ENCODE measurements at places on chromosomes 16 and 17. TPM values are rescaled to one million over a fixed set of nuclear protein-coding genes. Genes with fewer than 3 reads are reported as not detected.
A peak's percentile ranks its signal among the peaks of the same experiment; 100 is the strongest.

- peak; percentile 96 for DNase-seq
These were observed 9.3 kb downstream of the GIT1 start for GRCh38 chr17:29579866-29580771.

DNA sequence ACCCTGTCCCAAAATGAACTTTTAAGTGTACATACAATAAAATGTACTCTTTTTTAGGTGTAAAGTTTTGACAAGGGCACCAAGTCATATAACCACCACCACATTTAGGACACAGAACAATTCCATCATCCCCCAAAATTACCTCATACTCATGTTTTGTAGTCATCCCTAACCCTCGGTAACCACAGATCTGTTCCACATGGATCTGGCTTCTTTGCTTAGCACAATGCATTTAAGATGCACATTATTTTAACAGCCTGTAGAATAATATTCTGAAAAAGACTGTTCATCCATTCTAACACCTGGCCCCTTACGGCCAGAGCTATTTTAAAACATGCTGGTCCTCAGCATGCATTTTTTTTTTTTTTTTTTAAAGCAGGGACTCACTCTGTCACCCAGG is 25.2 kb upstream of the CFAP20 start:
- no peak for DNase-seq

DNA sequence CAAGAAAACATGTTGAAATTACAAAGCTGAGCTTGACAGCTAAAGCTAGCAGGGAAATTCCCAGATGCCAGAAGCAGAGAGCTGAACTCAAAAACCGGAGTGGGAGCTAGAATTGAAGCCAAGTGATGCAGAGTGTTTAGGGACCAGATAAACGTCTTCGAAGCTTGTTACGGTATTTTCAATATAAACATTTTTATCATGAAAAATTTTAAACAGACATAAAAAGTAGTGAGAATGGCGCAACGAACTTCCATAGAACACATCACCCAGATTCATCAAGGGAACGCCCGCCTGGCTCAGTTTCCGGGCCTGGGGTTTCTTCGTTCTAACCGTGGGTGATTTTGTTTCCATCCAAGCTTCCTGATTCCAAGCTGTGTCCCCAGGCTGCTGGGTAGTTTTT is 18.1 kb downstream of the SPNS2 start:
- no peak for DNase-seq

GRCh38 chr17:32206861-32207260 is 58.8 kb upstream of the RHBDL3 start:
- no peak for DNase-seq

MAPT gene
- 0.74 TPM for polyA plus RNA-seq

C16orf96 gene
- 0.05 TPM for polyA plus RNA-seq

ARSG gene
- 0.60 TPM for polyA plus RNA-seq

TMIGD1 gene
- polyA plus RNA-seq: not detected

EVI2A gene
- 1.9 TPM for polyA plus RNA-seq

All from SK-N-SH (cell line).